Activated CD8-positive, alpha-beta memory T cell treated with anti-CD3 and anti-CD28 coated beads for 1 hour (primary cell): ENCODE measurements at places on chromosomes 7 and 10.

GRCh38 chr10:94092848-94093247 is 99.1 kb downstream of the PLCE1 start:
- DNase-seq: no peak

- no peak for DNase-seq
These were observed 69.9 kb upstream of the SH2B2 start for GRCh38 chr7:102216573-102217314.

DNA sequence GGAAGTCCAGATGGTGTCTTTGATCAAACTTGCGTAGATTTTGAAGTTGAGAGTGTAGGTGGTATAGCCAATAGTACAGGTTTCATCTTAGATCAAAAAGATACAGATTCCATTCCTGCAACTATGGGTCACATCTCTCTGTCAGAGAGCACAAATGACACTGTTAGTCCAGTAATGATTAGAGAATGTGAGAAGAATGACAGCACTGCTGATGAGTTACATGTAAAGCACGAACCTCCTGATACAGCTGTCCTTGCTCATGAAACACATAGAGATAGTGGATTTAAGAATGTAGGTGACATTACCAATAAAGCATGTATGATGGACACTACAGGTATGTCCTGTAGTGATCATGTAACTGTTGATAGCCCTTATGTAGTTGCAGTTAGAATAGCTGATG is 59.1 kb downstream of the LOXL4 start:
- no peak for DNase-seq

DNA sequence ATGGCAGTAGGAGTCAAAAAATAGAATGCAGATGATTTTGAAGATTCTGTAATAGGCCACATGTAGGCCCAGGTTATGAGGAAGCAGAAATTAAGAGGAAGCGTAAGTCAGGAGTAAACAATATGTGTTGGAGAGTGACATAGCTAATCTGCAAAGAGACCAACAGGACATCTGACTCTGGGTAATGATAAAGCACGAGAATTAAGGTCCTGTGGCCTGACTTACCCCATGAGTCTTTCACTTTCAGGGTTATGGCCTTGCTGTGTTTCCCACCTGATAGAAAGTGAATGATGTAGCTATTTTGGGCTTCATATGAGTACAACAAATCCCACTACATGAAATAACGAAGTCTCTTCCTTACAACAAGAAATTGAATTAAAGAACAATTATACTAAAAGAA is 393.0 kb downstream of the MAGI2 start:
- no peak for DNase-seq

- DNase-seq: no peak
These were observed 476.5 kb downstream of the GPAM start for GRCh38 chr10:111707076-111707475.

DNA sequence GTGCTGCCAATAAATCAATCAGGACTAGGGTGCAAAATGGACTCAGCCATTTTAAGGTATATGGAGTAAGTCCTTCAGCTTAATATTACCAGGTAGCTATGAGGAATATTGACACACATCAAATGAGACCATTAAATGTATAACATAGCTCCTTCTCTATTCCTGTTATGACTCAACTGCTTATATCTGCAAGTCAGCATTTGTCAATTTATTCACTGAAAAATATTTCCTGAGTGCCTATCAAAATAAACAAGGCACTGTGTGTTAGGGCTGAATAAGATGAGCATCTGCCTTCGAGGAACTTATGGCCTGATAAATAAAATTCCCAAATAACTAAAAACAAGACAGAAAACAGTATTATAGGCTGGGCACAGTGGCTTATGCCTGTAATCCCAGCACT is 113.8 kb downstream of the CDK6 start:
- DNase-seq: no peak

DNA sequence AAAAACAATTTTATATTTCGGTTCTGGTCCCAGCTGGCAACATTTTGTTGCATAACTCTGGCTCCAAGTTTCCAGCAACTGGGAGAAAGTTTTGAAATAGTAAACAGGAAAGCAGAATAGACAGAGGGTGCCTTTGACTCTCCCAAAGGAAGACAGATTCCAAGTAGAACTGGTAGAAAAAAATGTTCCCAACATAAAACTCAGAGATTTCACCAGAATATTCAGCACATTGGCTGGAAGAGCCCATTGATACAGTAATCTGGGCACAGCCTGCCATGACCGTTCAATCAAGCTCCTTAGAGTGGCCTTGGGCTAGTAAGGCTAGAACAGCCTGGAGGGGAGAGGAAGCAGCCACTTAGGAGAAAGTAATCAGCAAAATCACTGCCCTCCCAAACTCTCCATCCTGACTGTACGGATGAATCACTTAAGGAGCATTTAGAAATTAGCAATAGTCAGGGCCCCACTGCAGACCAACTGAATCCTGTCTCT is 120.4 kb downstream of the CUBN start:
- DNase-seq: no peak

- DNase-seq: no peak
These were observed 256.9 kb downstream of the MDFIC start for GRCh38 chr7:115178835-115179234.

- no peak for DNase-seq
These were observed 82.4 kb downstream of the CREM start for GRCh38 chr10:35208949-35209613.

DNA sequence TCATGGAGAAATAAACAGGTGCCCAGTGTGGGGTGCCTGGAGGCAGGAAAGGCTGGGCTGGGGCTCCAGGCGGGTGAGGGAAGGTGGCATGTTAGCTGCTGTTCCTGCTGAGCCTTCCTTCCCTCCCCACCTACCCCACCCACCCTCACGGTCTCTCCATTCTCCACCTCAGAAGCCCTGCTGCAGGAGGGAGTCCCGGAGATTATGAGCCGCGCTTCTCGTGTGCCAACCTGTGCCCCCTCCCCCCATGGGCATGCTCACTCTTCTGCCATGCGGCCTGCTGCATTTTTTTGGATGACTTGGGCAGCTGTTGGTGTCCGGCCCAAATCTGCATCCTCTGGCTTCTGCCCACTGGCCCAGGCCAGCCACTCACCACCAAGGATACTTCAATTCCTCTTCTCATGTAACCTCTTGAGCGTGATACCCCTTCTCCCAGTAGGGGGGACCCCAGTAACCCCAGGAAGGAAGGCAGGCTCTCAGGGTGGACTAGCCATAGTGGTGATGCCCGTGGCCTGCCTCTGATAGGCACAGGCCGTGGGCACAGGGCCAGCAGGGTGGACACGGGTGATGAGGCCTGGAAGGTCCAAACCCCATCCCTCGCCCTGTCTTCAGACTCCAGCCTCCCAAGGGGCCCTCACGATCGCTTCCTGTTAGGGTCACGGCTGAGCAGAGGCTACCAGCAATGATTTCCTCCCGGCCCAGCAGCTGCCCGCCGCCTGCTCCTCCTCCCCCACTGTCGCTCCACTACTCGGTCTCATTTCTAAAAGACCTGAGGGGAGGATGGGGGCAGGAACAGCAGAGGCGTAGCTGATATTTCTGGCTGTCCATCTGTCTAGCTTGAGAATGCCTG is 27.8 kb downstream of the UNC5B start:
- no peak for DNase-seq

DNA sequence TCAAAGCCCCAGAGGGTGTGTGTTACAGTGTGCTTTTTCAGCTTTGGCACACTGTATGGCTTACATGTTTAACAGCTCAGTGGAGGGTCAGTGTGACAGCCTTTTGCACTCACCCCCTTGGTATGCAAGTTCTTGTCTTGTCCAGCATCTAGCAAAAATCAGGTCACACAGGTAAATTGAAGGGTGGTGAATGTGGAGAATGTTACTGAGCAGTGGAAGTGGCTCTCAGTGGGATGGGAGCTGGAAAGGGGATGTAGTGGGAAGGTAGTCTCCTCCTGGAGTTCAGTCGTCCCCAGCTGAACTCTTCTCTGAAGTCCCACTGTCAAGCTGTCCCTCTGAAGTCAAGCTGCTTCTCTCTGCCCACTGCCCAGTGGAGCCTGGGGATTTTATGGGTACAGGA is 21.0 kb upstream of the C10orf90 start:
- DNase-seq: no peak

GRCh38 chr7:47967123-47967522 is 12.3 kb downstream of the HUS1 start:
- DNase-seq: no peak

GRCh38 chr7:26151953-26152781 is at the start of gene NFE2L3:
Gene NFE2L3, plus strand, starts transcription at chr7:26152198. Its CDS starts 301 bp downstream, at chr7:26152499.
- DNase-seq: peak; percentile 40

DNA sequence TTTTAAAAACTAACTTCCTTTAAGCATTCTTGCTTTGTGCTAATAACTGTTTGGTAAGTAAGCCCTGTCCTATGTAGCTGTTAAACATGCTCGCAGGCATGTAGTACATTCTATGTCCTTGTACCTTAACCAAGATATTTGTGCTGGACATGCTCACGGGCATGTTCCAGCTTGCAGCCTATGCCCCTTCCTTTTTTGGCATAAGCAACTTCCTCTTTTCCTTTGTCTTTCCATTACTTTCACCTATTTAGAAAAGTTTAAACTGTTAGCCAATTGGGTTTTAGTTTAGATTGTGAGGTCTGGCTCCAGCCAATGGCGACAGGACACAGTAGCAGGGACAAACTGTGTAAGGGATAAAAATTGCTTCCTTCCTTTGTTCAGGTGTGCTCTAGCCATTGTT is 14.4 kb upstream of the APBB1IP start:
- no peak for DNase-seq

DNA sequence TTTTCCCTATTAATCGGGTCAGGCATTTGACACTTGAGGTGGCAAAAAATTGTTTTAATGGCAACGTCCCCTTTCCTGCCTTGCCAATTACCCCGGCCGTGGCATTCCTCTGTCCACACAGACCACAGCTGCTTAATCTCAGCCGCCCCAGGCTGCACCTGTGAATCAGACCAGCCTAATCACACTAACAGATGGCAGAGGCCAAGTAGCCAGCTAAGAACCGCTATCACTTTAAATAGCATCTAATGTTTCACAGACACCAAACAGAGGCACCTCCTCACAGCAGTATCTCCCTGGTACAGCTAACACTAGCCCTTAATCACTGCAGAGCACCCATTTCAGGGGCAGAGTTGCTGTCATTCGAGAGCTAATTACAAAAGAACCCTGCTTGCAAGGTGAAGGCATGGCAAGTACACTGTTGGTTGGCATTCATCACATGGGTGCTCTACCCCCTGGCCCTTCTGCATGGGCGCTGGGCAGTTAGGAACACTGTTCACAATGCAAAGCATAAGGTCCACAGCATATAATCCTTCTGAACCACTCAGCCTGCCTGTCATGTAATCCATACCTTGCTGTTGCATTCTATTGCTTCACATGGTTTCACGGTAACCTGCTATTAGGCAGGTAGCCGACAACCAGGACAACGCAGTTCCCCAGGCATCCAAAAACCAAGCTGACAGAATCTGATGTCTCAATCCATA is 38.8 kb downstream of the FGFR2 start:
- DNase-seq: no peak

DNA sequence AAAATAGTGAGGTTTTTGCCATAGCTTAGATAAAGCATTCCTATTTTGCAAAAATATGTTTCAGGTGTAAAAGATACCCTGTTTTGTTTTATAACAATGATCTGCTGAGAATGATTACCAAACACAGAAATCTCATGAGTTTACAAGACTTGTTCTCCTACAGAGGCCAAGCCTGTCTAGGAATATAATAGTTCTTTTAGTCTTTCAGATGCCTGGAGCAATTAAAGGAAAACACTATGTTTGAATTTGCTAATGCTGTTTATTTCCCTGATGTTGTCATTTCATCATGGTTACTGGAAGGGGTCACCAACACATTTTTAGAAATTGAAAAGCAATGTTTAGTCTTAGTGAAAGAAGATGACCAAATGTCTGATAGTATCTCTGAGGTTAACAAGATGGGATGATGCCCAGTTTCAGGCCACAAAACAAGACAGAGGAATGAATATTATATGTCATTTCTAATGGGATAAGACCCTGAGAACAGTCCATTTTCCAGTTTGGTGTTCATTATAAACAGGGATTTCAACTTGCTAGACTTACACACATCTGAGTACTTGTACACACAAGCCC is 559.9 kb downstream of the INHBA start:
- DNase-seq: no peak
